Stimulated activated CD8-positive, alpha-beta memory T cell treated with anti-CD3 and anti-CD28 coated beads, Interleukin-15, amount 100 ng/mL, for 4 hours (primary cell): ENCODE measurements at places on chromosomes 2 and 18.

DNA sequence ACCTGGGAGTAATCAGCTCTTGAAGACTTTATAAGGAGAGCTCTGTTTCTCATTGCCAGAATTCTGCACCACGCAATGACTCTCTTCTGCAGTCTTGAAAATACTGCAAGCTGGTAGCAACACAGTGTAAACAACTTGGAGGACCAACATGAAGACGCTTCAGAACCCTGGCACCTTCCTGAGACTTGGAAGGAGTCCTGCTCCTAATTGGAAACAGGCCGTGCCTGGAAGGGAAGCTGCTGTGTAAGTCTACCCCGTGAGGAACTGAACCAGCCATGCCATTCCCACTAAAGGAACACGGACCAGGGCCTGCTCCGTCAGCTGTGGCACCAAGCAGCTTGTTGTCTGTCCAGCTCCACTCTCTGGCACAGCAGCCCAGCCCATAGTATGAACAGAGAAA lies 171.1 kb downstream of the PAX3 start:
- no peak for DNase-seq

- DNase-seq = no peak
Measured at GRCh38 chr2:174788291-174788929, 24.1 kb upstream of the CHRNA1 start.

GRCh38 chr2:36780231-36780839 lies 83.8 kb downstream of the VIT start:
- no peak for DNase-seq

DNA sequence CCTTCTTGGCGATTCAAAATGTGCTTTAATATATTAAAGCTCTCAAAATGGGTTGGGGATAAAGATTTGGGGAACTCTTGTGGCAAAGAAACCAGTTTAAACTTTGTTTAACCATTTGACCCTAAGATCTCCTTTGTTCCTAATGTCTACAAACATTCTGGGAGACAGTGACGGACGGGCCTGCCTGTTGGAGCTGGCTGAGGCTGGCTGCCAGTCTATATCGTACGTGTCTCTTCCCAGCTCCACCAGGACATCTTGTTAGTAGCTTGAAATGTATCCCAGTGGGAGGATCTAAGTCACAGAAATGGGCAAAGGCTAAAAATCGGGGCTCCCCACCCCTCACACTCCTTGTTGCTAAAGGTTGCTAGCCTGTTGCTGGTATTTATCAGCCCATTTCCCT lies 30.7 kb downstream of the ZNF532 start:
- no peak for DNase-seq

DNA sequence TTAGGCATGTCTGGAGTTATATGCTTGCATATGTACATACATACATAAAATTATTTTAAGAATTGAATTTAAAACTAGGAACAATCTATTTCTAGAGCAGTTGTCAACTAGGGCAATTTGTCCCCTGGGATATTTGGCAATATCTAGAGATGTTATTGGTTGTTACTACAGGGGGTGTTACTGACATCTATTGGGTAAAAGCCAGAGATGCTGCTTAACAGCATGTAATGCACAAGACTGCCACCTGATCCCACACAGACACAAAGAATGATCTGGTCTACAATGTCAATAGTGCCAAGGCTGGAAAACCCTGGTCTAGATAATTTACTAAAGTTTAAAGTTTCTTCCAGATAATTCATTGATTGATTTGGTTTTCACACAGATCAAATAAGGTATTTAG lies 185.3 kb downstream of the NYAP2 start:
- DNase-seq = no peak

DNA sequence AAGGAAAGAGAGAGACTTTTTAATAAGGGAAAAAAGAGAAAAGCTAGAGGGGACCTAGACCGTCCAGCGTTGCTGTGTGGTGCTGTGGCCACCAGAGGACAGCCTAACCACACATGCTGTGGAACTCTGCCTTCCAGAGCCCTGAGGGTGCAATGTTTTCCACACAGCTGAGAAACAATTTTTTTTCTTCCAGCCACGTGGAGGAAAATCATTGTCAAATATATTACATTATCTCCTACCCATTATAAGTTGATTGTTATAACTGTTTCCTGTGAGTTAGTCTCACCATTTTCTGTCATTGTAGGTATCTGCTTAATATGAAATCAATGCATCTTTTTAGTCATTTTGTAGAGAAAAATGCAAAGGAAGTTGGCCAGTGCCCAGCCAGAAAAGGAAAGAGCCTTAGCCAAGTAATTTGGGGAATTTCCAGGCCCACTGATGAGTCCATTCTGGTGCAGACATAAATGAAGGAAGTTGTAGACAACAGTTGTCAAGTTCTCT lies 5.9 kb upstream of the MRPL19 start:
- no peak for DNase-seq

DNA sequence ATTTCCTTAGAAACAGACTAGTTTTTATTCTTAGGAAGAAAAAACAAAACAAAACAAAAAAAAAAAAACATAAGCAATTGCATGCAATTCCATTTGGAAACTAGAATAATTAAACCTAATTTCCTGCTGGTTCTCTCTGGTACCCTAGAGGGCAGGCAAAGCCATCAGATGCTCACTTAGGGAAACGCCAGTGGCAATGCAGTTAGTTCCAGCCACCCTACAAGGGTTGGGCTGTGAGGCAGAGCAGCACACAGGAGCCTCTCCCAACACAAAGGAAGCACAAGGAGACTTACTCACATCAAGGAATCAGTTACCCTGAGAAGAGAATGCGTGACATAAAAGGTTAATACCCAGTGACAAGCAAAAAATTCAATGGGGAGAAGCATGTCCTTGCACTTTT lies 28.8 kb downstream of the CCDC93 start:
- DNase-seq = no peak

GRCh38 chr2:54963476-54963875 lies 86.8 kb downstream of the RTN4 start:
- no peak for DNase-seq

- DNase-seq = no peak
Measured at GRCh38 chr2:119736021-119736420, 23.7 kb upstream of the PTPN4 start.
